T-cell (primary cell): ENCODE measurements at places on chromosomes 4 and X.

DNA sequence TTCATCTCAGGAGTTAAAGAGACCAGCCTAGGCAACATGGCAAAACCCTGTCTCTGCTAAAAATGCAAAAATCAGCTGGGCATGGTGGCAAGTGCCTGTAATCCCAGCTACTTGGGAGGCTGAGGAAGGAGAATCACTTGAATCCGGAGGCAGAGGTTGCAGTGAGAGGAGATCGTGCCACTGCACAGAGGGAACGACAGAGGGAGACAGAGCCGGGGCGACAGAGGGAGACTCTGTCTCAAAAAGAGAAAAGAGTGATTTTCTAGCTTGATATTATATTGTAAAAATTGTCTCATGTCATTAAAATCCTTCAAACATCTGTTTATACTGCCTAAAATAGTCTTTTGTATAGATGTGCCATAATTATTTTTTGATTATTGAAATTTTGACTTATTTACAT is 225.4 kb upstream of the AGA start:
- DNase-seq: no peak

DNA sequence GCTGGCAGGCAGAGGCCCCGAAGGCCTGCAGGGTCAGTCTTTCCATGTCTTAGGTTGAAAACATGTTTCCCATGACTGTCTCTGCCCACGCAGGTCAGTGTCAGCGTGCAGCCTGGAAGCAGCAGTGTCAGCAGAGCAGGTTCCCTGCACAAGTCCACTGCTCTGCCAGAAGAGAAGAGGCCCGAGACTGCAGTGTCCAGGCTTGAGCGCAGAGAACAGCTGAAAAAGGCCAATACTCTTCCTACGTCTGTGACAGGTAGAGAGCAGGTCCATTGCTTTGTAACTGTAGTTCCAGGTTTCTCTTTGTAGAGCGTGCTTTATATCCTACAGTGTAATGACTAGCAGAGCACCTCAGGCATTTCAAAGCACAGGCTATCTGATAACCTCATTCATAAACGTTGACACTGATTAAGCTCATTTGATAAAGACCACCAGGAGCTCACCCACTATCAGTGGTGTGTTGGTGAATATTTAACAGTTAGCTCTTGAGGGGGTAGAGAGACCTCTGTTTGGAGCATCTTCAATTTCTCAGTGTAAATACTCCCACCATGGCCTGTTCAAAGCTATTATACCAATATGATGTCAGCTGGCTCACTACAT is 63.2 kb downstream of the AASDH start:
- DNase-seq: no peak

GRCh38 chr4:144176476-144176875 is 36.0 kb upstream of the GYPA start:
- no peak for DNase-seq

DNA sequence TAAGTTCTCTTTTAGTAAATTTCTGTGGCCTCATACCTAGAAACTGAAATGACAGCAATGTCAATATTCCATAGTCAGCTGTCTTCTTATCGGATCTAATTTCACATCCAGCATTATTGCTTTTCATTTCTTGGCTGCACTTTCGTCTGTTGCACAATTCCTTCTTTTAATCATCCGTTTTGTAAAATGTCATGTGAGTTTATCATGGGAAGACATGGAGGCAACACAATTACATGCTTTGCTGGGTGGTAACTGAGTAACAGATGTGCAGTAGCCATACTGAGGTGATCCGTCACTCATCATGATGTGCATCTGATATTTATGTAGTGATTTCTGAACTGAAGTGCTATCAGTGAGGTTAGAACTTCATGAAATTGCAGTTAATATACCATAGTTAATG is 68.3 kb upstream of the SLC7A11 start:
- no peak for DNase-seq
